T47D (cell line): ENCODE measurements at places on chromosomes 3 and 15.

GRCh38 chr3:119862616-119863015, 80.7 kb downstream of the NR1I2 start:
- DNase-seq = no peak

DNA sequence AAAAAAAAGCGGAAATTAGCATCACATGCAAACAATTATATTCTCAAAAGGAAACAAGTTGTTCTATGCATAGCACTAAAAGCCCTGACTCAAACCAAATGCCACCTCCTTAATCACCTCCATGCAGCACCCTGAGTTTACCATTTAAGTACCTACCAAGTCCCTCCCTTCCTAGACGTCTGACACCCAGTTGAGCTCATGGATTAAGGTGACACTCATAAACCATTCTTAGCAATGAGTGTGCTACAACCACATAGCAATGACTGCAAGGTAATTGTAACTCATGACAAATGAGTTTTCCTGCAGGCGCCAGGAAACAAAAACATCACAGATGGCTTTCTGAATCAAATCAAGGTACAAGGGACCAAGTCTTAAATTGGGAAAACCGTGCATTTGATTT, 32.0 kb downstream of the WWTR1 start:
- no peak for DNase-seq

GRCh38 chr3:192262001-192262400, 465.3 kb downstream of the FGF12 start:
- no peak for DNase-seq

- DNase-seq = no peak
Measured at GRCh38 chr3:140682586-140682985, 4.7 kb downstream of the TRIM42 start.

DNA sequence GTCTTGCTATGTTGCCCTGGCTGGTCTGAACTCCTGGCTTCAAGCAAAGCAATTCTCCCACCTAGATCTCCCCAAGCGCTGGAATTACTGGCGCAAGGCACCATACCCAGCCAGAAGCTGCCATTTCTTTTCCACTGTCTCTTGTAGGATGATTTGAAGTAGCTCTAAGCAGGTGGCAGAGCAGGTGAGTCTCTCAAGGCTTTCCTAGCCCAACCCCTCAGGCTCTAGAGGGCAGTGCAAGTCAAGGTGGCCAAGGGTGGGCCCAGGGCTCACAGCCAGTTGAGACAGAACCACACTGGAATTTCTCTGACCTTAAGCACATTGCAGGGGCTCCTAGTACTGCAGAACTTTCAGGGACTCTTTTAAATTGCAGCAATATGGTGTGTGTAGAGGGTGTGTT, 15.6 kb upstream of the DAG1 start:
- no peak for DNase-seq

DNA sequence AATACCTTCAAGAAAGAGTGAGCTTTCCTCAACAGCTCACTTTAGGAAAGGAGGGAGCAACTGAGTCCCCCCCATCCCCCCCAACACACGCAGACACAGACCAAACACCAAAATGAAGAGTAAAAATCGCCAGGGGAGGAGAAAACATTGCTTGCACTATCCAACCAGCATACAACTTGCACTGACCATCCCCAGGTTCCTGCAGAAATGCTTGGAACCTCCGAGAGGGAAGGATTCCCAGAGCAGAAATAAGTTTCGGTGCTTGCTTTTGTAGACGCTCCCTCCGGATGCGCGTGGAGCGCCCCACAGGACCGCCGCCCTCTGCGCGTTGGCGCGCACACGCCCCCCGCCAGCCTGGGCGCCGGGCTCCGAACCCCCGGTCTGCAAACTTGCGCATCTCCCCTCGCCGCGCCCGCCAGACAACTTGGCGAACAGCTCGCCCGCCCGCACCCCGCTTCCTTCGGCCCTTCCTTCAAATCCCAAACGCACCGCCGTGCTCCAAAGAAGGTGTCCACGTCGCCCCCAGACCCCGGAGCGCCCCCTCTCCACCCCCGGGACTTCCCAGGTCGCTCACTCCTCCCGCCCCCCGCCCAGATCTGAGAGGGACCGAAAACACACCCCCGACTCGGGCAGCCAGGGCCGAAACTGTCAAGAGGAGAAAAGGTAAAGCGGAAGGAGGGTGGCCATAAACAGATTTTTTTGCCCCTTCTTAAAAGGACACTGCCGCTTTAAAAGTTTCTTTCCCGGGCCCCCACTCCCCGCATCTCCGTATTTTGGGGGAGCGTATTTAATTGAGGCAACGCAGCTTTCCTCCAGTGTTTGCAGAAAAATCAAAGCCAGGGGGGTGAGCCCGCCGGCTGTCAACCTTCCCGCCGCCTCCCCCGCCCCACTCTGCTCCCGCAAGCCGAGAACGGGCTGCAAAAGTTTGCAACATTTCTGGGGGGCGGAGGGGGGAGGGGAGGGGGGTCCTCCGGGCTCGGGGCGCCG, 859 bp downstream of the RORA start:
- no peak for DNase-seq

GRCh38 chr15:90002428-90002844, 1.3 kb downstream of the ZNF710 start:
- peak; percentile 51 for DNase-seq

GRCh38 chr3:186381424-186382216, 19.6 kb upstream of the DGKG start:
- DNase-seq = no peak

DNA sequence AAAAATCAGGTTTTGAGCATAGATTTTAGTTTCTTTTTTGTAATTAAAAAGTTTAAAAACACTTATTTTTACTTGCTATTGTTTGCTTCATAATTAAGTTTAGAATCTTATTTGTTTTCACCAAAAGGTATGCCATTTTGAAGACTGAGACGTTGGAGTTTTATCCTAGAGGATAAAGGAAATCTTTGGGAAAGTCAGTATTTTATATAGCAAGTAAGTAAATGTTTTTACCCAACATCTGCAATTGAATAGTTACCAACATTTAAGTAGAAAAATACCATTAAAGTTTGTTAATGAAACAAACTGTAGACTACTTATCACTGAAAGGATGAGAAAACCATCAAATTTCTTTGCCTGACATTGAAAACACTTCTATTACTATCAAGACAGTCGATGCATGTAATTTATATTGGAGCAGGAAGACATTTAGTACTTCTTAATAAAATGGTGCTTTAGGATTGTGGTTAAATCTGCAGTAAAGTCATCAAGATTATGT, 14.0 kb upstream of the CHD2 start:
- no peak for DNase-seq

- no peak for DNase-seq
Measured at GRCh38 chr15:33807665-33808064, 160.6 kb upstream of the CHRM5 start.

DNA sequence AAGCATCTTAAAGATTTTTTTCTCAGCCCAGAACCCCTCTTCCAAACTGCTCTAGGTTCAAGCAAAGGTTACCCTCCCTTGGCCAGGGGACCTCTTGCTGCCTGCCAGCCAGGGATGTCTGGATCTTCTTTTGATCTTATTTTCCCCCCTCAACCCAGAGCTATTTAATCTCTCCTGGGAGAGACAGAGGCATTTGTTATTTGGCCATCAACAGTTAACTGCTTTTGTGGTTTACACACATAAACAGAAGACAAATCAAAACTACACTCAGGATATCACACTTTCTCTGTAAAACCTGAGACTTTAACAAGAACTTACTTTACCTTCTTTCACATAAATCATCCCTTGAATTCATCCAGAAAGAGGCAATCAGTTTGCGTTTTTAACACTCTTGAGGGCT, 272.5 kb downstream of the THSD4 start:
- DNase-seq = no peak

DNA sequence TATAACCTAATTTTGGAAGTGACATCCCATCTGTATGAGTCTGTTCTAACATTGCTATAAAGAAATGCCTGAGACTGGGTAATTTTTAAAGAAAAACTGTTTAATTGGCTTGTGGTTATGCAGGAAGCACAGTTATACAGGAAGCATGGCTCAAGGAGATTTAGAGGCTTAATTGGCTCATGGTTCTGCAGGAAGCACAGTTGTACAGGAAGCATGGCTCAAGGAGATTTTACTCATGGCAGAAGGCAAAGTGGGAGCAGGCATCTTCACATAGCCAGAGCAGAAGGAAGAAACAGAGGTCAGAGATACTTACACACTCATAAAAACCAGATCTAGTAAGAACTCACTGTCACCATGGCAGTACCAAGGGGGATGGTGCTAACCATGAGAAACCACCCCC, 193.1 kb upstream of the ADAMTS9 start:
- DNase-seq = no peak

- DNase-seq = no peak
Measured at GRCh38 chr3:16478516-16478915, 35.0 kb downstream of the RFTN1 start.

DNA sequence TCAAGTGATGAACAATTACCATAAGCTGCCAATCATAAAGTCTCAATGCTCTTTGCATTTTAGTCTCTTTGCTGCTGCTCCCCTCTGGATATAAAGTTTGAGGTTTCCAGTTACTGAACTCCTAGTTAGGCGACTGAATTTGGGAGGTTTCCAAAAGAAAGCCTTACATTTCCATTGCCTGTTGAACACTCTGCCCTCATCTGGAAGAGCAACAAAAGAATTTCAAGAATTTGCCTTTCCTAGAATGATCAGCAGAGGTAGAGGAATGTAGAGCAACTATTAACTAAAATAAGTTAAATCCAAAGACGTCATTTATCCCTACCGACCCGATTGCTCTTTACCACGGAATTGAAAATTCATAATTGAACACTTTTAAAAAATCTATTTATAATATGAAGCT, 53.4 kb upstream of the PRICKLE2 start:
- no peak for DNase-seq

DNA sequence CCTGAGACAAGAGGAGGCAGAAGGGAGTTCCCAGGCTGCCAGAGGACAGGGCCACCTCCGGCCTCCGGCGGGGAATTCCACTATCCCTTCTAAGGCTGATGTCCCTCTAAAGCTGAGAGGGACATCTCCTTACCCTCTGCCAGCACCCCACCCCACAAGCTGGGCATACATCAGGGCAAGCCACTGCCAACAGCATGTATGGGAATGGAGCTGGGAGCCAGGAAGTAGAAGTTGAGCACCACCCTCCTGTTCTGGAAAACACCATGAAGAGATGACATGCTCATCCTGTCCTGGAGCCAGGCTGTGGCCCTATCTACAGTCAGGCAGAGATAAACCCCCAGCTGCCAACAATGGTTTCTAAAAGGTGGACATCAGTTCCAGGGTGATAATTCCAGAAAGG, 7.1 kb downstream of the PLCD1 start:
- DNase-seq = no peak

GRCh38 chr3:197564097-197564843, 8.5 kb upstream of the BDH1 start:
- DNase-seq = no peak

DNA sequence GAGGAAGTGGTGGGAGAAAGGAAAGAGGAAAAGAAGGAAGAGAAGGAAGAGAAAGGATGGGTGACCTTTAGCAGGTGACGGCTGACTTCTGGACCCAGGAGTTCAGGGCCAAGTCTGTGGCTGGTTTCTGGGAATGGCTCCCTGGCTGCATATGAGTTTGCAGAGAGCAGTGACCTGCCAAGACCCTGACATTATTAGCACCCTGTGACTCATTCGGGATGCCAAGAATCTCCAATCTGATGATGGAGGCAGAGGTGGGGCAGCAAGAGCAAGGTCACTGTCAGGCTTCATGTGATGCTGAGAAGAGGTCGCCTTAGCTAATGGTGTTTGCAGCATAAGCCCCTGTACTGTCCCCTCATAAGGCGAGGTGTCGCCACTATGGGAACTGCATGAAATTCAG, 42.6 kb downstream of the MYZAP start:
- no peak for DNase-seq

DNA sequence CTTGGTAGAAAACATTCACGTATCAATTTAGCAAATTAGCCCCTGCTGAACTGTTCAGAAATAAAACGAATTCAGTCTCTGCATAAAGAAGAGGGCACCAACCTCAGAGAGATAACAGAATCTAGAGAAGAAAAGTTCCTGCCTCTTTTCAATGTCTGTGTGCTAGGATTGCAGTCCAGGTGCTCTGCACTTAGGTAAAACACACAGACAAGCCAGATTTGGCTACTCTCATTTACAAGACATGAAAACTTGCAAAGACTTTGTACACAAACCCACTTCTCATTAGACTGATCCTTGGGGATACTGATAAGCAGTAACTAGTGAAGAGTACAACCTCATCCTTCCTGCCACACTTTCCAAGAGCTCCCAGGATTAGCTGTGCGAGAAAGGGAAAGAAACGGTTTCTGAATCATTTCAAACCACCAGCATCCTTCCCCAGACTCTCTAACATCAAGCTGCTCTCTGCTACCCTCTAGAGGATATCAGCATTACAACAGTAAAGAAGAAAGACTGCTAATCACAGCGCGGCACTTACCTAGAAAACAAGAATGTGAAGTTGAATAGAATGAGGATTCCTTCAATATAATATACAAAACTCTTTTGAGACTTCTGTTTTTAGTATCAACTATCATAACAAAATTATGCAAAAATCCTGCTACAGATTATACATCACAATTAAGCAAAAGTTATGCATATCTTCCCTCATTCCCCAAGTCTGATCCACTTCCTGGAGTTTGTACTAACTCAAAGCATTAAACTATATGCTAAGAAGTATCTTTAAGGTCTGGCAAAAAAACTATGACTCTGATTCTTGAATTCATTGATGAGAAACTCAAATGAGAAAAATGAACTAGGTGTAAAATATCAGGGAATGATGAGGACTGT, 306.4 kb downstream of the MAGI1 start:
- no peak for DNase-seq

- no peak for DNase-seq
Measured at GRCh38 chr15:92960996-92961681, 61.0 kb downstream of the CHD2 start.

- DNase-seq = no peak
Measured at GRCh38 chr3:126983653-126984390, 907 bp downstream of the PLXNA1 start.

GRCh38 chr3:180804916-180805315, 107.6 kb upstream of the FXR1 start:
- peak; percentile 84 for DNase-seq

- no peak for DNase-seq
Measured at GRCh38 chr15:38864827-38865581, 300.4 kb upstream of the RASGRP1 start.

DNA sequence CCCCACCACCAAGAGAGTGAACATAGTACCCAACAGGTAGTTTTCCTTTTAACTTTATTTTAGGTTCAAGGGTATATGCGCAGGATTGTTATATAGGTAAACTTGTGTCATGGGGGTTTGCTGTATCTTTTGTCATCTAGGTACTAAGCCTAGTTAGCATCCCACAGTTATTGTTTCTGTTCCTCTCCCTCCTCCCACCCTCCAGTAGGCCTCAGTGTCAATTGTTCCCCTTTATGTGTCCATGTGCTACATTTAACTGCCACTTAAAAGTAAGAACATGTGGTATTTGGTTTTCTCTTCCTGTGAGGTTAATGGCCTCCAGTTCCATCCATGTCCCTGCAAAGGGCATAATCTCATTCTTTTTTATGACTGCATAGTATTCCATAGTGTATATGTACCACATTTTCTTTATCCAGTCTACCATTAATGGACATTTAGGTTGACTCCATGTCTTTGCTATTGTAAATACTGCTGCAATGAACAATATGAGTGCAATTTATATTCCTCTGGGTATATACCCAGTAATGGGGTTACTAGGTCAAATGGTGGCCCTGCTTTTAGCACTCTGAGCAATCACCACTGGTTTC, 66.2 kb downstream of the ST3GAL6 start:
- DNase-seq = no peak

GRCh38 chr3:172913911-172914655, 163.6 kb downstream of the ECT2 start:
- no peak for DNase-seq
